ENCODE measurements at places on chromosomes 2 and 18. TPM values are rescaled to one million over a fixed set of nuclear protein-coding genes. Genes with fewer than 3 reads are reported as not detected.

Gene MYO5B
- 4.7 TPM for total RNA-seq

Gene ANKRD53
- 0.05 TPM for total RNA-seq

Gene SKOR2
- total RNA-seq, result not detected

Gene KIAA2012
- total RNA-seq, result 0.08 TPM

Gene STON1
- total RNA-seq, result 1.3 TPM

Gene ACADL
- 0.23 TPM for total RNA-seq

Gene RAB17
- 20.9 TPM for total RNA-seq

Gene RAD51AP2
- 0.11 TPM for total RNA-seq

Gene SS18
- 68.9 TPM for total RNA-seq

Gene TNFAIP6
- total RNA-seq, result 0.16 TPM

Gene SCN9A
- 1.1 TPM for total RNA-seq

Gene CCBE1
- 10.1 TPM for total RNA-seq

Gene ALPP
- total RNA-seq, result 0.26 TPM

Gene SERPINB2
- total RNA-seq, result 0.34 TPM

Gene ATP6V1C2
- 0.60 TPM for total RNA-seq

Gene SPATA3
- not detected for total RNA-seq

Gene DES
- not detected for total RNA-seq

Gene CYP26B1
- total RNA-seq, result 1.6 TPM

Gene CNGA3
- not detected for total RNA-seq

Gene IL18R1
- total RNA-seq, result 4.7 TPM

All from A375 (cell line).